ENCODE measurements at places on chromosomes 4 and X.

DNA sequence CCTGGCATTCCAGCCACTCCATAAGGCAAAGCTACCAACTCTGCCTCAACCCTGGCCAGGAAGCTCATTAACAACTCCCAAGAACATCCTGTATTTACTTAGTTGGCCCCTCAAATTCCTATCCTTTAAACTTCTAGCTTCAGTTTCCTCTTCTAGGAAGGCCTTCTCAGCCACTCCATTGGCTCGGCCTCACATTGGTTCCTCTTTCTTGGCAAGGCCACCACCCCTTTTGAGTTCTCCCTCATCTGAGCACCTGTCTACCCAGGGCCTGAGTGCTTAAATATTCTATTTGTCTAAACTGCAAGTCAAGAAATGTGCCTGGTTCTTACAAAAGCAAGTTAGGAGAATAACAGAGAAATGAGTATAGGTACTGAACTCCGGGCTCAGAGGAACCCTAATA lies 10.0 kb downstream of the SMC1A start:
- DNase-seq = peak; percentile 81

GRCh38 chr4:1465173-1466033 lies 59.2 kb upstream of the NKX1-1 start:
- DNase-seq = no peak

DNA sequence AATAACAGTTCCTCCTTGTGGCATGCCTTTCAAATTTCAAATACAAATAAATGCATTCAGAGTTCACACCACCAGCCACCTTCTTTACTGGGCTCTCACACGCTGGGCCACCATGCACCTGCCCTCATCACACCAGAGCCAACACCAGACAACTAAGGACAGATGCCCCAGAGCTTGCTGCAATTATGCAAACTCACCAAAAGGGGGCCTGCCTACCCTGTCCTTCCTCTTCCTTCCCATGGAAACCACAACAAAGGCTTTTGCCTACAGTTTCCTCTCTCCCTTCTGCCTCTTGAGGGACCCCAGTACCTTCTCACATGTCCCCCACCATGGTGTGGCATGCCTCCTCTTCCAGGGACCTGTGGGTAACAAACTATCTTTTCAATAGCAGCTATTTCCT lies 1333.9 kb upstream of the TENM3 start:
- DNase-seq = no peak

DNA sequence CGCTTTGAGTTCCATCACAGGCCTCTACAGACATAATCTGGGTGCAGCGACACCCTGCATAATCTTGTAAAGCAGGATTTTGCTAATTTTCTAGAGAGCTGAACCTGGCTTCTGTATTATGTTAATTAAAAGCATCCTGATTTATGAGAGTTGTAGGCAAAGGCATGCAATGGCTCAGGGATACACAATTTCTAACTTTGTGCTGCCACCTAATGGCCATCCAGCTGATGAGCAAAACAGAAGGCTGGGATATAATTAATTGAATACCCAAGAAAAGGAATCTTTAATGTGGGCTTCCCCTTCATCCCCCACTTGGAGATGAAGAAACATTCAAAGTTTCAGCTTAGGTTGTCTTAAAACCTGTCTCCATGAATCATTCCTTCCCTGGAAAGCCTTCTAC lies 78.1 kb downstream of the BMP15 start:
- DNase-seq = peak; percentile 8

- DNase-seq = no peak
Measured at GRCh38 chrX:33211356-33212260, at the start of gene DMD. DMD (minus strand) TSS chrX:33211549; CDS start chrX:33211312, 237 bp downstream.
